Neural crest cell (in vitro differentiated cells): ENCODE measurements at places on chromosomes 13 and 19.
A peak's percentile ranks its signal among the peaks of the same experiment; 100 is the strongest.

GRCh38 chr19:17070421-17070820, 4.8 kb downstream of the HAUS8 start:
- DNase-seq, result no peak

DNA sequence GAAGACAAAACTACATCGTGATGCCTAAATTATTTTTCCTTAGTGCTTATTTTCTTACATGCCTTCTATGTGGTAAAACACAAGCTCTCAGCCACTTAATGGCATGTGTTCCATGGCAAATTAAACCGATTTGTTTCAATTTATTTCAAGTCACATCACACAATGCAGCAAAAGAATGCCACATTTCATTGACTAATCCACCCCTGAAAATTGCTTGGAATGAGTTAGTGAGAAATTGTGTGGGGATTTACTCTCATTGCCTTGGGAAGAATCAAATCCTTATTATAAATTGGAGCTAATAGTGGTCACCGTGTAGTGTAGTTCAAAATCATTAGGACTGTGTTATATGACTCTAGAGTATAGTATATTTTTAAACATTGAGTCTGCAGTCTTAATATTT, 485.5 kb upstream of the KLHL1 start:
- DNase-seq, result no peak

- DNase-seq, result no peak
Measured at GRCh38 chr19:6250024-6250615, 29.7 kb downstream of the MLLT1 start.

DNA sequence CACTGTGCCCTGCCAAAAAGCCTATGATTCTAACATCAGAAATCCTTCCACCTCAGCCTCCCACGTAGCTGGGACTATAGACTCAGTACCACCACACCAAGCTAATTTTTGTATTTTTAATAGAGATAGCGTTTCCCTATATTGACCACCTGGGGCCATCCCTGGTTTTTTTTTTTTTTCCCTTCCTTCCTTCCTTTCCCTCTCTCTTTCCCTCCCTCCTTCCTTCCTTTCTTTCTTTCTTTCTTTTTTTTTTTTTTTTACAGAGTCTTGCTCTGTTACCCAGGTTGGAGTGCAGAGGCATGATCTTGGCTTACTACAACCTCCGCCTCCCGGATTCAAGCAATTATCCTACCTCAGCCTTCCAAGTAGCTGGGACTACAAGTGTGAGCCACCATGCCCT, 1.1 kb upstream of the SAE1 start:
- no peak for DNase-seq

DNA sequence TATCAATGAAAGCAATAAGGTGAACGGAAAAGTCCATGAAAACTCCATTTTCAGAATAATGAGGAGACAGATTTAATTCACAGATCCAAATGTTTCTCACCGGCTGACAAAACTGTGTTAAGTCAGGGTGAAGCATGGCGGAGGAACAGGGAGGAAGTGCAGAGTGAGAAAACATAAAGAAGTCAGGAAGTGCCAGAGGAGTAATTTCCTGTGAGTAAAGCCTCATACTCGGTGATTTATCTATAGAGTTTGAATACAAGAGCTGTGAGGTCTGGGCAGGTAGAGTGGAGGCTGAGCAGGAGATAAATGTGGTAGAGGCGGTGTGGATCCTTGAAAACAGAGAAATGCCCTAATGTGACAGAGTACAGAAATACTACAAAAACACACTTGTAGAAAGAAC, 11.4 kb downstream of the CARD8 start:
- no peak for DNase-seq

DNA sequence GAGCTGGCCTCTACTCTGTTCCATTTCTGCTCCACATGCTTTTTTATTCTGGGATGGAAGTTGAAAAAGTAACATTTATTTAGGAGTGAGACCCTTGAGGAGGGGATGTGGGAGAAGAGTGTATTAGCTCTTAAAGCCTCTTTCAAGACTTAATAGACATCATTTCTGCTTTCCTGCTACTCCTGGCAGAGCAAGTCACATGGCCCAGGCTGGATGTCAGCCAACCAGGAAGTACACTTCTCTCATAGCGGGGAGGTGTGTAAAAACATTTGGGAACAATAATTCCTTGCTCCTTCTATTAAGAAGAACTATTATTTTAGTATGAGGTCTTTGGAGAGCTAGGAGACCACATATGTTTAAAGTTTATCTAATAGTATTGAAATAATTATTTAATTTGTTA, 40.6 kb upstream of the FAM216B start:
- no peak for DNase-seq

DNA sequence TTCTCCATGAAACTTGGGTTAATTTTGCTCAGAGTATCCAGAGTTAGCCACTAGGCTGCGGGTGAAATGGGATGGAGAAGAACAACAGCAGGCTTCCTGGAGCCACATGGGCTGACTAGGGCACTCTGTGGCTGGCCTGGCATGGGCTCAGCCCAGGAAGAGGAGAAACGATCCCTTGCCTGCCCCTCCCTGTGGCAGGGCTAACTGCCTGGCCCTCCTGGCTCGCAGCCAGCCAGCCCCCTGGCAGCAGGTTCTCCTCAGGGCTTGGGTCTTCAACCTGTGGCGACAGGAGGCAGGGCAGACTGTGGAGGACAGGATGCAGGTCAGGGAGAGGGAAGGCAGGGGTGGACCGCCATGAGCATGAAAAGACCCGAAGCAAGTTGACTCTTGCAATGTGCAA, 78.7 kb upstream of the GPR183 start:
- no peak for DNase-seq

GRCh38 chr19:1252221-1252820, 3.9 kb downstream of the MIDN start:
- DNase-seq, result no peak

GRCh38 chr13:107361666-107362065, 793.7 kb upstream of the ARGLU1 start:
- DNase-seq, result no peak

GRCh38 chr19:33281296-33281926, 20.9 kb downstream of the CEBPA start:
- no peak for DNase-seq

GRCh38 chr13:33006638-33007037, 9.6 kb upstream of the KL start:
- no peak for DNase-seq

- no peak for DNase-seq
Measured at GRCh38 chr13:66205807-66206206, 1024.3 kb downstream of the PCDH9 start.

GRCh38 chr19:23403581-23404324, 8.5 kb upstream of the ZNF91 start:
- DNase-seq, result no peak

- DNase-seq, result no peak
Measured at GRCh38 chr13:64817691-64818090, 2412.4 kb downstream of the PCDH9 start.

DNA sequence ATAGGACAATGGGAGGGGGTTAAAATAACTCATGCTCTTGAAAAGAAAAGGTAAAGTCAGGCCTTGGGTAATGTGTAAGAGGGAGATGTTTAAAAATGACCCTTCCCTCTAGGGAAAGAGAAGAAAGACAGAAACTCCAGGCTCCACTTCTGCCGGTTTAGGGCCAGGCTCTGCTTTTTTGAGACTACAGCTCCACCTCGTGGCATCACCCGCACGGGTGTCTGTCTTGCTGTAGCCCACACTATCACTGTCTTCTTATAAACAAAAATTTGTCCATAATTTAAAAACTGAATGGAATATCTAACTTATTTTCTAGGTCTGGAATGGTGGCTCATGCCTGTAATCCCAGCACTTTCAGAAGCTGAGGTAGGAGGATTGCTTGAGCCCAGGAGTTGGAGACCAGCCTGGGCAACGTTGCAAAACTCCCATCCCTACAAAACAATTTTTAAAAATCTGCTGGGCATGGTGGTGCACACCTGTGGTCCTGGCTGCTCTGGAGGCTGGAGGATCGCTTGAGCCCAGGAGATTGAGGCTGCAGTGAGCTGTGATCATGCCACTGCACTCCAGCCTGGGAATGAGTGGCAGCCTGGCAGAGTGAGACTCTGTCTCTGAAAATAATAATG, 65.1 kb upstream of the GTF3A start:
- DNase-seq, result peak; percentile 63

GRCh38 chr13:91155512-91156114, 191.9 kb upstream of the MIR17HG start:
- no peak for DNase-seq
